ENCODE measurements at places on chromosomes 5 and 9.

- DNase-seq = no peak
Measured at GRCh38 chr5:87137283-87137682, 130.4 kb upstream of the RASA1 start.

GRCh38 chr5:75034137-75034739, 18.1 kb downstream of the GCNT4 start:
- DNase-seq = no peak

DNA sequence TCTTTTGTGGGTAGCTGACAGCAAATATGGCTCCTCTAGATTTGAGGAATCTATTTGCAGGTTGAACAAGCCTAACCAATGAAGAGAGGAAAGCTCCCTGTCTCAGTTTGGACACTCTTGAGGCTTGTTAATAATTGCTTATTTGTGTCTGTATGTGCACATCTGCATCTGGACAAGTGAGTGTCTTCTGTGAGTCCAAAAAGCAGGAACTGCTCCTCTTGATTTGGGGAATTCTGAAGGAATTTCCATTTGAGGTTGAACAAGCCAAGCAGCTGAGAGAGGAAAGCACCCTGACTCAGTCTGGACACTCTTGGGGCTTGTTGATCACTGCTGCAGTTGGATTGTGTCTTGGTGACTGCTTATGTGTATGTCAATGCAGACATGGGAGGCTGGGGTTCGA, 211.6 kb downstream of the DTWD2 start:
- DNase-seq = no peak

DNA sequence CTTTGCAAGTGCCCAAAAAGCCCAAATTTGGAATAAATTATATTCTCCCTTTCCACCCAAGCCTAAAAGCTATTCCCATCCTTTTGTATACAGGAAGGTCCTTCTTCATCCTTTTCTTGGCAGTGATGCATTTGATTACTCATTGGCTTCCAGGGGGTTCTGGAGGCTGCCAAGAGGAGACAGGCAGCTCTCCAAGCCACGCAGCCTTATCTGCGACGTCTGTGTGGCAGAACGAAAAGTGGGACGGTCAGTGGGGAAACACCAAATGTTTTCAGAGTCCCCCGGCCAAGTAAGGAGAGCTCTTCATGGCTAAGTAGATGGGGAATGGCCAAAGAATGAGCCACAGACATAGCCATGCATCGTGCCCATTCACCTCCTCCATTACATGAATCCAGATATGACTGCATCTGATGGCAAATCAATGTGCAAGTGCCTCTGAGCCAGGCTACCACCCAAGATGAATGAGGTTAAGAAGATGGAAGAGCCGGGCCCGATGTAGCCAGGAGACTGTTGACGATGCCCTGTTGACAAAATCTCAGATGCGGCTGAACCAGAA, 12.1 kb downstream of the ADAM19 start:
- DNase-seq = no peak

DNA sequence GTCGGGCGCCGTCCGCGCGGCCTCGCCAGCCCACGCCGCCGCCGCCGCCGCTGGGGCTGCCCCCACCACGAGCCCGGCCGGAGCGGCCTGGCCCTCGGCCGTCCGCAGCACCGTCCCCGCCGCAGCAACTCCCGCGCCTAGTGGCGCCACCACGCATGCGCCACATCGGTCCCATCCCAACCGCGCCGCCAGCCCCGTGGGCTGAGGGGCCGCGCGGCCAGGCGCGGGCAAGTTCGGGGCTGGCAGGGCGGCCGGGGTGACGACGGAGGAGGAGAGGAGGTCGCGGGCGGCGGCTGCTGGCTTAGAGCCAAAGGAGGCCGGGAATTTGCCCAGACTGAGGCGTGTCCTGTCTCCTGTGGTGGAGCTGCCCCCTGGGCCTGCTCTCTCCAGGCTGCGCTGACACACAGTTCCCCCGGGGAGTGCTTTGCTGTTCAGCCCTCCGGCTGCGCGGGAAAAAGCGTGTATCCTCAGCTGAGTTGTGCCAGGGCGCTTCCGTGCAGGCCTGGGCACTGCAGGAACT, at the start of gene TUSC1:
TSS of gene TUSC1 (minus strand) at position 298 of the 520 bp plus-strand sequence. CDS start at position 166, 132 bp downstream.
- peak; percentile 5 for DNase-seq

GRCh38 chr9:95130484-95130883, 187.0 kb downstream of the FANCC start:
- DNase-seq = no peak

- no peak for DNase-seq
Measured at GRCh38 chr5:127705120-127705892, 2.1 kb downstream of the CCDC192 start.

- DNase-seq = no peak
Measured at GRCh38 chr9:112332214-112332613, 1.2 kb downstream of the PTBP3 start.

GRCh38 chr9:91914404-91914803, 35.6 kb downstream of the ROR2 start:
- no peak for DNase-seq

GRCh38 chr5:110909415-110909814, 162.1 kb upstream of the TSLP start:
- DNase-seq = no peak
